GM18507 (cell line): ENCODE measurements at places on chromosomes 4 and X.

- DNase-seq, result no peak
Measured at GRCh38 chr4:85953651-85954018, 406.2 kb downstream of the MAPK10 start.

DNA sequence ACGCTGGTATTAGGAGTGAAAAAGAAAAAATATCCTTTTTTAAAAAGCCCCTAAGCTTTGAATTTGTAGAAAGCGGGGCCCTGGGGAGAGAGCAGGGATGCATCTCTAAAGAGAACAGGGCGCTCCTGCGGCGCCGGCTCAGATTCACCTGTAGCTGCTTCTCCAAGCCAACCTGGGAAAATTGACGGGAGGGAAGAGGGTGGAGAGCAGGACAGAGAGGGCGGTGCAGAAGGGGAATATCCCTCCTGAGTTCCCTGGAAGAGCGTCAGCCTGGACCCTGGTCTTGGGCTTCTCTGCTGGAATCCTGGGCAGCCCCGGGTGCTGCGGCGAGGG lies 776 bp upstream of the SOWAHD start:
- no peak for DNase-seq

- no peak for DNase-seq
Measured at GRCh38 chr4:80252427-80252826, 14.0 kb upstream of the FGF5 start.

DNA sequence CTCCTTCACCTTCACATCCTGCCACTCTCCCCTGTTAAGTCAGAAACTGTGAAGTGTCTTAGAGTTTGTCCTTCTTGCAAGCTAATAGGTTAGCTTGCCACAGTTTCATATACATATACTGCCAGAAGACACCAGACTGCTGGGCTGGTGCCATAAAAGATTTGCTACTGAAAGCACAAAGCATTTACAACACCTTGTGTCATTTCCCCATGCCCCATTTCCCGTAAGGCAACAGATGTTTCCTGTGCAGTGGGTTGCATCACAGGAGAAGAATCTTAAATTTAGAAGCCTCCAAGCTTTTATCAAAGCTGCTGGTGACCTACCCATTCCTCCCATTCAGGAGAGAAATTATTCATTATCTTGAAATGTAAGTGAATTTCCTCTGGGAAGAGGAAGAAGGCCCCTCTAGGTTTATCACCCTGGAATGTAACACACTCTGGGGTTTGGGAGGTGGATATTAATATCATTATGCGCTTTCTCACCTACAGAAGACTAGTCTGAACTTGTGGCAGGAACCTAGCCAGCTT lies 34.5 kb upstream of the RAB33B start:
- DNase-seq, result no peak

DNA sequence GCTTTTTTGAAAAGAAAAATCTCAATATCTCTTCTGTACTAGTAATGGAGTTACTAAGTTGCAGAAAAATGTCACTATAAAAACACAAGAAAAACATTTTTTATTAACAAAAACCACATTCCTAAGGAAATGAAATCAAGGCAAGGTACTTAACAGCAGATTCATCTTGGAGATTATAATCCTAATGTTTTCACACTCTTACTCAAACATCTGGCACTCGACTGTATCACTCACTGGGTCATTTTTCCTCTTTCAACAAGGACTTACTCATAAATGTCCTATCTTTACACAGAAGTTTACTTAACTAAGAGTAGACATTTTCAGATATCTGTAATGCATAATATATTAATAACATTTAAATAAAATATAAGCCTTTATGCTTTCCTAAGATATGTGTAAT lies 216.6 kb downstream of the NR3C2 start:
- no peak for DNase-seq

DNA sequence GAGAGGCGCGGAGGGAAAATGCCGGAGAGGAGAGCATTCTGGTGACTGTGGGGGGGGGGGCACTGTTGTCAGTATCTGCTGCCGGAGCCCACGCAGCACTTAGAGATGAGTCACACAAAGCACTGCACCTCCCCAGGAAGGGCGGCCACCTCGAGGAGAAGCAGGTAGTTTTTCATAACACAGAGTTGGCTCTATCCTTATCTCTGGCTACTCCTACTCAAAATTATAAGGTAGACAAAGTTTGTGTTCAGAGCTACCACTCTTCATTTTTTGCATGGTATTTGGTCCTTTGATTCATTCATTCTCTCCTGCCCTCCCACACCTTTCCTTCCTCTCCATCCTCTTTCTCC lies 76.2 kb upstream of the SCOC start:
- DNase-seq, result no peak

DNA sequence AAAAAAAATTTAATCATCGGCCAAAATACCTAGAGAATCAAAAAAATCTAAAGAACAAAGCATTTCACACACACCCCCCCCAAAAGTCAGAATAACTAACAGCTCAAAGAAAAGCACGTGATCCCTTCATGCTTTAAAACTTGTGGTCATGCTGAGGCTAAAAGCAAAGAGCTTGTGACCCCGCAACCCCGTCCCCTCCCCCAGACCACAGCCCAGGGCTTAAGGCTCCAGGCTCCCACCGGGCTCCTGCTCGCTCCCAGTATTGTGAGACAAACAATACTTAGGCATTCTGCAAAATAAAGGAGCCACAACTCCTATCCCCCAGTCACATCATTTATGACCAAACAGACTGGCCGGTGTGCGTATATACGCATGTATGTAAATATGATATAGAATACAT lies 62.1 kb upstream of the CCDC160 start:
- DNase-seq, result no peak

- no peak for DNase-seq
Measured at GRCh38 chr4:156686120-156686519, 285.5 kb downstream of the PDGFC start.

DNA sequence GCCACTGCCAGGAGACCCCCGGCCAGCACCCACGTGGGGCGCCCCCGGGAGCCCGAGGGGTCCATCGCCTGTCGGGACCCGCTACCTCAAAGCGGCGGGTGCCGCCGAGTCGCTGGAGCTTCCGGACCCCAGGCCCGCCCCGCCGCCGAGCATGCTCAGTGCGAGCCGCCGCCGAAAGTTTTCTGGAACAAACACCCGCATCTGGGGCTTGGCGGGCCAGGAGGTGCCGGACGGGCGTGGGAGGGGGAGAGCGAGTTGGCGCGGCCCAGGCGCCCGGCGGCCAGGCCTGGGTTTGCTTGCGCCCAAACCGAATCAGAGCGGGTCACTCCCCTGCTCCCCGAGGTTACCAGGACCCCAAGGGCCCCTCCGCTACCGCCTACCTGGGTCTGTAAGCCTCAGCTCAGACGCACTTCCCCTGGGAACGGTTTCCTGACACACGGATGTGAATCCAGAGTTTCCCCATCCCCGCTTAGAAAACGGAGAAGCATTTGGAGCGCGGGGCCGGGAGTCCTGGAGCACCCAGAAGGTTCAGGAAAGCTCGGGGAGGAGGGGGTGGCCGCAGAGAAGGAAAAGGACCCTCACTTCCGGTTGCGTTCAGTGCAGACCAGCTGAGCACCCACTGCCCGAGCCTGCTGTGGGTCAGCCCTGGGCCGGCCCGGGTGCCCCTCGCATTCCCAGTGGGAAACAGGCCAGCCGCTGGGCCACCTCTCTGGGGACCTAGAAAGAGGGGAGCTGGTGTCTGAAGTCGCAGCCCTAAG lies at the start of gene EVC2:
Gene EVC2, minus strand, starts transcription at position 111 of the 758 bp plus-strand sequence. Its CDS starts 46 bp downstream, at position 65.
- DNase-seq, result no peak

DNA sequence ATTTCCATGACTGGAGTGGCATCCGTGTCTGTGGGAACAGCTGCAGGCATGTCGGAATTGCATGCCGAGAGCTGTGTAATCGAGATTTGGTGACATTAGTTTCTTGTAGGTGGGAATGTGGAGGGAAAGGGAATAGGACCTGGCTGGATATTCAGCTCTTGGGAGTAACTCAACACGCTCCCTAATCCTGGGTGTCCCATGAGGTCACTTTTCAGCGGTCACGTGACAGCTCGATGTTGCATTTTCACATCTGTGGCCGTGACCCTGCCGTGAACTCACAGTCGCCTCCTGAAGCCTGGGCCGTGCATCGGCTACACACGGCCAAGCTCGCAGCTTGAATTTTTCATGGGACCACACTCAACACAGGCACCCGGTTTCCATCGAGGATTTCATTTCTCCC lies 25.8 kb upstream of the PSAPL1 start:
- no peak for DNase-seq

DNA sequence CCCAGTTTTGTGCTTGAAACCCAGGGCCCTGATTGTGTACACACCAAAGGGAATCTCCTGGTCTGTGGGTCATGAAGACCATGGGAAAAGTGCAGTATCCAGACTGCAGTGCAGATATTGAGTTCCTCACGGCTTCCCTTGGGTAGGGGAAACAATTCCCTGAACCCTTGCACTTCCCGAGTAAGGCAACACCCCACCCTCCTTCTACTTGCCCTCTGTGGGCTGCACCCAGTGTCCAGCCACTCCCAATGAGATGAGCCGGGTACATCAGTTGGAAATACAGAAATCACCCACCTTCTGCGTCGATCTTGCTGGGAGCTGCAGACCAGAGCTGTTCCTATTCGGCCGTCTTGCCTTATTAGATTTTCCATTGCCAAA lies 134.2 kb downstream of the FNIP2 start:
- DNase-seq, result no peak
